ENCODE measurements at places on chromosomes 13 and 19.

DNA sequence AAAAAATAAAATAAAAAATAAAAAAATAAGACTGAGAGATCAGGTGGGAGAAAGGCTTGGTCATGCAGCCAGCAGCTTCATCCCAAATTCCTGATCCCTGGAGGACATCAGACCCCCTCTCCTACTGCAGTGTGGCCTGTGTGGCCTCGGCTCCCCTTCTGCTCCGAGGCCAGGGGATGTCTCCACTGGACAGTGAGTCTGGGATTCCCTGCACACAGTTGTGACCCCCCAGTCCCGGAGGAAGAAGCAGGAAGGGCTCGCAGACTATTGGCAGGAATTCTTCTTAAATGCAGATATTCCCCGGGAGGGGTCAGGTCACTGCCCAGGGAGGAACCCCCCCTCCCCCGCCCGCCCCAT, 41.9 kb downstream of the ZNF627 start:
- DNase-seq, result no peak

GRCh38 chr19:8423817-8424223, 10.7 kb downstream of the MARCHF2 start:
- DNase-seq, result no peak

DNA sequence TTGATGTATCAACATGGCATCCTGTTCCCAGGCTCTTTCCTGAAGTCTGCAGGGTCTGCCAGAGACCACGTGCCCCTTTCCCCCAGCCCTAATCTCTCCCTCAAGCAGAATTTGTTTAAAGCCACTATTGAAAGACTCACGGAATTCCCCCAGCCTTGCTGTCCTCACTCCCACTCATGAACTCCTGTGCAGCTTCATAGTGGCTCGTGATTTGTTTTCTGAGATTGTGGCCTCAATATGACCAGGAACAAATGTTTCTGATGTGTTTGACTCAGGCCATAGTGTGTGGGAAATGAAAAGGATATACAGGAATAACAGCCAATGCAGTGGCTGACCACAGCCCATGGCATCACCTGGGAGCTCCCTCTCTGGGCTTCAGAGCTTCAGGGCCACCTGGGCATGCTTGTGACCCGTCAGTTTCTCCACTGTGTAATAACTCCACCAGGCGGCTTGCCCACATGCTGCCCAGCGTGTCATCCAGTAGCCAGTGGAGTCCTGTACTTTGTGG, 8.1 kb upstream of the SERPINE3 start:
- DNase-seq, result no peak

GRCh38 chr19:15249972-15250639, 17.9 kb upstream of the EPHX3 start:
- no peak for DNase-seq

GRCh38 chr19:38386971-38387549, 774 bp downstream of the GGN start:
- DNase-seq, result no peak

All from activated CD4-positive, alpha-beta T cell treated with anti-CD3 and anti-CD28 coated beads for 24 hours (primary cell).